Caki2 (cell line): ENCODE measurements at places on chromosomes 1 and 21. TPM values are rescaled to one million over a fixed set of nuclear protein-coding genes. Genes with fewer than 3 reads are reported as not detected.

Gene SERTAD4
- 0.95 and 1.1 TPM in 2 replicates for total RNA-seq

DNA sequence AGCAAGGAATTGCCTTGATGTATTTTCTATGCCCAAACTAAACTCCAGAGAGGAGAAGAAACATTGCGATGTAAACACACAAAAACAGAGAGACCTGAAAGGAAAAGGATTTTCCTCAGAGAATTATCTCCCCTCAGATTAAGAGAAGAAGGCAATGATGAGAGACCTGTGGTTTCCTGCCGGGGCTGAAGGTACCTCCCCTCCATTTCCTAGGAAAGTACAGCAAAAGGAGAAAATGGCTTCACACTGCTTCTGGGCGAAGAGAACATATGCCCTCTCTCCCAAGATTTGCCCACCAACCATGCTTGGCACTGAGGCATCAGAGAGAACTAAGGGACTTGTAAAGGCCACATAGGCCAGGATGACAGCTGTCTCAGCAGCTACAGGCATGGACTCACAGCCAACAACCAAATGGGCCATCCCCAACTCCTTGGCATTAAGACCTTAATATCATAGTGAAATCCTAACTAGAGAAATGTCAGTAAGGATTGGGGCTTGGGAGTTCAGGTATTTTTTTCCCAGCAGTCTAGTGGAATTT, 523.0 kb downstream of the PTPRC start:
- DNase-seq: no peak

DNA sequence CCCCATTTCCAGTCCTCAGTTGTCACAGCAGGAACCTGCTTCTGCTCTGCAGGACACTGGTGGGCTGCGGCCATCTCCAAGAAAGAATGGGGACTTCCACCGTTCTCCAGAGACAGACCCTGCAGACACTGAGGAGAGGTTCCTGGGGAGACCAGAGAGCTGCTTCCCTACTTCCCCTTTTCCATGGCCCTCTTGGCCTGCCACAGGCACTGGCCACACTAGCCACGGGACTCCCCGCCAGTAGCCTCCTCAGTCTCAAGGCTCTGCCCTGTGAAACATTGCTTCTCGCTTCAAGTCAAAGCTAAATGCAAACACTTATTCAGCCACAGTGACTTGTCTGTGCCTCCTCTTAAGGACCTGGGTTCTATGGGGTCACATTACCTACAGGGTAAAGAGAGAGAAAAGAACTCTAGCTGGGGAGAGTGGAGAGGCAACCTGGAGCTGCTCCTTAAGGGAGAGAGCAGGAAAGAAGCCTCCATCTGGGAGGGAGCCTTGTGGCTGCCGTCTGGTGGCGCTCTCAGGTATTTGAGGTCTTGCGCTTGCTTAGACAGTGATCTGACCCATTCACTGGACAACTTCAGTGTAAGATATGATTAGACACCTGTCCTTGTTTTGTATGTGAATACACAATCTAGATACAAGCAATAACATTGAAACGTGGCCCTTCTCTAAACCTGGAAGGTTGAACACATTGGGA, 5.4 kb upstream of the SLAMF8 start:
- no peak for DNase-seq

DNA sequence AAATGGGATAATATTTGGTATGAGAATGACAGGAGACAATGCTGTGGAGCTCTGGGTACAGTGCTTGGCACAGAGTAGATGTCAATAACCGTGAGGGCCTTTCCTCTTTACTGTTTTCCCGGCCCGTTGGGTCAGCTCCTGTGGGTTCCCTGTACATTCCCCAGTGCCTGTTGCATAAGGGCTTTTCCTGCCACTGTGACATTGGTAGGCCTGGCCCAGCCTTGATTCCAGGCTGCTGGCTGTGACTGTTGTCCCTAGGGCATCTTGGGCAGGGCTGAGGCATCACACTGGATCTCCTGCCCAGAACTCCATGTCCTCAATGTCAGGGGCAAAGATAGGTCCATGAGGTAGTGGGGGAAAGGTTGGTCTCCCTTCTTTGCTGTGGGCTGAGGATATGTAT, 25.8 kb upstream of the MYCL start:
- no peak for DNase-seq

Gene SOD1
- 453 and 479 TPM in 2 replicates for total RNA-seq
